ENCODE measurements at places on chromosomes 7 and 10.

DNA sequence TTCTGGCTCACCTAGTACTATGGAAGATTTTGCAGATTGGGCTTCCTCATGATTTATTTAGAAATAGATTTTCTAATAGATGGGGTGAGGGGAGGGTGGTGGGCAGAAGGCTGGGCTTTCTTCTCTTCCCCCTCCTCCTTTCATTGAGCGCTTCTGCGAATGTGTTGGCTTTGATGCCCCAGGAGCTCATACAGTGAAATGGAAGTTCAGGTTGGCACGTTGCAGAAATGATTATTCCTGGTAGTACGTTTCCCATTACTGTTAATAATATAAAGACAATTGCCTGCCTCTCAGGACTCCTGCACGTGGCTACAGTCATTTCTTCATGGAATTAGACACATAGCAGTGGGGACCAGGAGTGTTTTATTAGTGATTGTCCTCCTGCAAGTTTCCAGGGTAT lies 39.8 kb downstream of the TCF7L2 start:
- no peak for DNase-seq

GRCh38 chr7:1141651-1142050 lies 18.3 kb downstream of the ZFAND2A start:
- no peak for DNase-seq

GRCh38 chr10:20616918-20617810 lies 279.9 kb downstream of the NEBL start:
- DNase-seq = no peak

GRCh38 chr7:11252705-11253272 lies 279.1 kb downstream of the PHF14 start:
- no peak for DNase-seq

DNA sequence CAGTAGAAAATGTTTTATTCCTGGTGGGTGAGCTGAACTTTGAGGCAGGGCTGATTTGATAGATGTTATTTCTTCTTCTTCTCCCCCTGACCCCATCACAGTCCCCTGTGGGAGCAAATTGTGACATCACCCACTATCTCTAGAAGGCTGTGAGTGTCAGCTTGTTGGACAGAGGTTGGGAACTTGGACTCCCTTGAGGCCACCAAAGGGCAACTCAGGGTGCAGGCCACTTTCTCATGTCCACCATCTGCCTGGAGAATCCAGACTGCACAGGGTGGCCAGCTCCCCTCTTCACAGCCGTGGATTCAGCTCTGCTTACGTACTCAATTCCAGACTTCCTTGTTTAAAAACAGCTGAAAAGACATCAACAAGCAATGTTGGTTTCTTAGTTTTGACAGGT lies 103.0 kb downstream of the LRRC18 start:
- DNase-seq = no peak

- no peak for DNase-seq
Observed at GRCh38 chr7:157938211-157938610, 601.4 kb downstream of the DNAJB6 start.

DNA sequence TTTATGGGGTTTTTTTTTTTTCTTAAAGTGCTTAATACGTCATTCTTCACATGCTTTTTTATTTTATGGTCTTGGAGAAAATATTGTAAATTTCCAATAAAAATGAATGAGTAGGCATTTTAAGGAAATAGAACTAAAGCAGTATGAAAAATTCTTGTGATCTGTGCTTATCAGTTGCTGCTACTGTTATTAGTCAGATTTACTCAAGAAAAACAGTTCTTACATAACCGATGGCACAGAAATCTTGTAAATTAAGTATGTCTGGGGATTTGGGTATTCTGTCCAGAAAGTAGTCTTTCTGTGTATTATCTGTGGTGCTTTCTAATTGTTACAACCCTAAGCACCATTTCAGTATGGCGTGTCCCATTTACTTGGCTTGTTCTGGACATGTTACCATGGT lies 64.7 kb downstream of the LRGUK start:
- no peak for DNase-seq

DNA sequence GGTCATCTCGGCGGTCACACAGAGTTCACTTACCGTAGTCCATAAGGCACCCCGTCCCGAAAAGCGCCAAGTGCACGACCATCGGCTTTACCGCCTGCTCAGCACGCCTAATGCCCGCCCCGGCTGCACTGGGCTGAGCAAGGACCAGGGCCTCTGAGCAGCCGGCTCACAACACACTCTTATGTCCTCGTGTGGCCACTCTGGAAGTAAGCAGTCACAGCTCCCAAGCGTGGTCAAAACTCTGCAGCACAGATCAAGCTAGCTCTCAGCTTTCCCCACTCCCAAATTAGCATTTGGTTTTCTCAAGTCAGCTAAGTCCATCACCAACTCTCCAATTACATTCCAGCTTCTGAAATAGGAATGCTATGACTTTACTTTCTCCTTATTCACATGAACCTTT lies 57.7 kb downstream of the MAD1L1 start:
- DNase-seq = no peak

GRCh38 chr10:70613941-70614340 lies 11.4 kb upstream of the PRF1 start:
- DNase-seq = no peak

DNA sequence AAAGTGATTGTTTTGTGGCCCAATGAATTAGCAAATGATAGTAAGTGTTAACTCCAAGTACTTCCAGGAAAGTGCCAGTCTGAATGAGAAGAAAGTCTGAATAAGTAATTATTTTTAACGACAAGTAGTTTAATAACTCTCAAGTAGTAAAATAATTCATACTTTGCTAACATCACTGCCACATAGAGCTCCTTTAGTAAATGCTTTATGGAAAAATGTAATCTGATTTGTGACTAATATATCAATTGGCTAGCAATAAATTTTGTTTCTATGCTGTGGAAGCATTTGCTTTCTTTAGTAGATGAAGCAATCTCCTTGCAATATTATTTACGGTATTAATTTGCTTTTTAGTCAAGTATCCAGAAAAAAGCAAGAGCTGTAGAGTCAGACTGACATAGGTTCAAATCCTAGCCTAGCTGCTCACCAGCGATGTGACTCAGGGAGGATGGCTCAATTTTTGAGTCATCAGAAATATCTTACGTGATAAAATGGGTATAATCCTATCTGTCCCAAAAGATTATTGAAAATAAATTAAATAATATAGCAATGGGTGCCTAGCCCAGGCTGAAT lies 329.3 kb downstream of the FGFR2 start:
- DNase-seq = no peak

DNA sequence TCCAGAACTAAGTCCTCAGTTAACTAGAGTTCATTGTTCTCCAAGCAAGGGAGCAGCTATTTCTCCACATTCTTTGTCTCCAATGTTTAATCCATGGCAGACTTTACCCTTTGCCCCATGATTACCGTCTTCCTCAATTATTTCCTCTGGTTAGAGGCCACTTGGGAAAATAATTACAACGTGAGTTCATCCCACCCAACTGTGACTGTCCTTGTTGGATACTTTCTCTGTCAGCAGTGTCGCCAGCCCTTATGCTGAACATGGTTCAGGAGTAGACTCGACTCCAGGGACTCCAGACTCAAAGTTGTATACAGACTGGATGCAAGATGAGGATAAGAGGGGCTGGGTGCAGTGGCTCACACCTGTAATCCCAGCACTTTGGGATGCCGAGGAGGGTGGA lies 17.1 kb upstream of the SEPHS1 start:
- DNase-seq = no peak

- DNase-seq = no peak
Observed at GRCh38 chr7:89145801-89146200, 350.3 kb upstream of the TEX47 start.

GRCh38 chr7:45220846-45221618 lies 63.4 kb downstream of the RAMP3 start:
- no peak for DNase-seq

DNA sequence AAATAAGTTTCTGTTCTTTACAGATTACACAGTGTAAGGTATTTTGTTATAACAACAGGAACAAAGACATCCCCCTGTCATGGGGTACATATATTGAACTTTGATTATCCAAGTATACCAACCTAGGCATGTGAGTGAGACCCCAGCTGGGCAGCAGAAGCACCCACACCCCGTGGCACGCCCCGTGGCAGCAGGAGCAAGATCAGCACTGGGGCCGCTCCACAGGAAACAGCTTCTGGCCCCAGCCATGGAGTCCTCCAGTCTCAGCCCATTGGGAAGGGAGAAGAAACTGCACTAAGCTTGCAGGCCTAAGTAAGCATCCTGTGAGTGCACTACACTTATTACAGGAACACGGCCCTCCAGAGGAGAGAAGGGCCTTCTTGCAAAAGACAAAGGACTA lies 24.2 kb upstream of the TMEM72 start:
- DNase-seq = no peak

DNA sequence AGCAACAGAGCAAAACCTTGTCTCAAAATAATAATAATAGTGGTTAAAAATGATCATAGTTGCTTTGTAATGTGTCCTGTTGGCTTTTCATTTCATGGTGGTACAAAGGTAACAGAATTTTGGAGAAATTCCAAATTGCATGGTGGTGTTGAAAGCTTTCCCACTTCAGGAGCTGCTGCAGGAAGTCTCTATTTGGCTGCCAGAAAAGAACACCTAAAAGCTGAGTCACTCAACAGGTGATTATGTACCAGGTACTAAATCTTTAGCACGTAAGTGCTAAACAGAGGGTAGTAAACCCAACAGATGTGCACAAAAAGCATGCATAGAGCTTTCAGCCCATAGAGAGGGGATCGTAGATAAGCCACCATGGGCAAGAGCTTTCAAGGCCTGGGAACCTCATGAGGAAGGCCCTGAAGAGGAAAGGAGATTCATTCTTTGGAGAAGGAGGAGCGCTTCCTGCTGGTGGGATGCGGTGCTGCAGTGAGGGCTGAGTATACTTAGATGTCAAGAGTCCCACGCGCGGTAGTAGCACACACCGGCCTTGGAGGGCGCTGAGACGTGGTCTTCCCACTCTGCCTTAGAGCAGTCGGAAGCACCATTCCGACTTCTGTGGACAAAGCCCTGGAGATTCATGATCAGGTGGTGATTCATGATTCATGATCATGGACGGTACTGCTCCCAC lies 118.7 kb downstream of the RALA start:
- DNase-seq = no peak

DNA sequence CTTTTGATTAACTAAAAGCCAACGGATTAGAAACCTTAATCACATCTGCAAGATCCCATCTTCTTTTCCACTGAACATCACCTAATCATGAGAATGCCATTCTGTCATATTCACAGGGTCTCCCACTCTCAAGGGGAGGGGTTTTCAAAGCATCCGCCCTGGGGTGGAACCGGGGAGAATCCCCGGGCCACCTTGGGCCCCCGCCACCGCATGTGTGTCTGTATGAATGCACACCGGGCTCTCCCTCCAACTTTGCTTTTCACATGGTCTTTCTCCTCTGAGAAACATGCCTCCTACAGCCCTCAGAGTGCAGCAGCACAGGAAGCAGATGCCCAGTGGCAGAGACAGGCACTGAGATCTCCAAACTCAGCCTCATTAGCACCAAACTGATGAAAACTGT lies 233.2 kb upstream of the PPP2R2D start:
- DNase-seq = no peak

DNA sequence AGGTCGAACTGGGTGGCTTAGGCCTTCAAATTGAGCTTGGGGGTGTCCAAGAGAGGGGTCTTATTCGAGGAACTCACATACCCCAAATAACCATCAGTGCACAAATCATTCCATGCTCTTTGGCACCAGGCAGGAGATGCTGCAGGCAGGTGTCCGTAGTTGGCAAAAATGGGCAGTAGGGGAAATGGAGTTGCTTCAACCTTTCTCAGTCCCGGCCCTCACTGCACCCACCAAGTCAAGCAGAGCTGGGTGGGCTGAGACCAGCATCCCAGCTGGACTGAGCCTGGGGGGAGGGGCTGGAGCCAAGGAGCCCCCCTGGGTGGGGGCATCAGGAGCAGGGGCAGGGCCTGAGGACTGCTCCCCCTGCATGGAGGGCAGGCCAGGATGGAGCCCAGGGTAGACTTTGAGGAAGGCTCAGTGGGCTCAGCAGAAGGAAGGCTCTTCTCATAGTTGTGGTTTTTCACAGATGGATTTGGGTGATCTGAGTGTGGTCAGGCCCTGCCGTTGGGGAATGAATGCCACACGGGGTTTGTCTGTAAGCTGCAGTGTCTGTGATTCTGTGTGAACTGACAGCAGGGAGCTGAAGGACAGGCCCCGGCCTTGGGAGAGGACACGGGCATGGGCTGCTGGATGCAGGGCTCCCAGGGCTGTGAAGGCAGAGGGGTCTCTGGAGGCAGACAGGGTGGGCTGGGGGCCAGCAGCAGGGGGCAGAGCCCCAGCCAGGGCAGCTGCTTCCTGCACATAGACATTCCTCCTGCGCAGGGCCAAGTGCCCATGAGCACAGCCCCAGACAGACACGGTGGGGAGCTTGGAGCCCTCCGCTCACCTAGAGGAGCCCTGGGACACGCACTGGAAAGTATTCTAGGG lies 144.5 kb downstream of the ADCY1 start:
- no peak for DNase-seq

GRCh38 chr7:27138985-27139333 lies 4.5 kb downstream of the HOXA5 start:
- no peak for DNase-seq

DNA sequence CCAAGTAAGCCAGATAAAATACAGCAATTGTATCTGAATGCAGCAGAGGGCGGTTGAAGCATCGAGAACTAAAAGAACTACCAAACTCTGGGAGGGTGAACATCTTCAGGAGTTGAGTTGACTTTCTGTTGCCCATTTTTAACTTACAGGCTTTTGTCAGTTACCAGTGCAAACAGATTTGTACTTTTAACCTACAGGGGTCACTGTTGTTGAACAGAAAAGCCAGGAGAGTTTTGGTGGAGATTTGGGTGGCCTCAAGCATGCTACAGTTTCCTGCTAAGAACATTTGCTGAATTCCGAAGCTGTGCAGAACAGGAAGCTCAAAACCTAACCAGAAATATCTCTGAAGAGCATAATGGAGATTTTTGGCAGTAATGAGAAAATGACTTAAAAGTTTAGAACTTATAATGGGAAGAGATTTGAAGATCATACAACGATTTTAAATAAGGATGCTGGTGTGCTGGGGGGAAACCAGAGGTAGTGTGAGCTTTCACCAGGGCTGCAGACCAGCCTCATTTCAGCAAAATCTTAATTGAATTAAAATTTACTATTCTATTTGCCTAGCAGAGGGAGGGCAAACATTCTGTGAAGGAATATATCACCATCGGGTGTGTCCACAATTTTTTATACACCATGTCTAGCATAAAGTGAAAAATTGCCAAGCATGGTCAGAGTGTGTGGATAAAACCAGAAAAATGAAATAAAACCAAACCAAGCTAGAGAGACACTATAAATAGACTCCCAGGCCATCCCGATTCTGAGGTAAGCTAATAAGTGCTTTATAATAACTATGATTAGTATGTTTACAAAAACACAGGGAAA lies 208.6 kb upstream of the CCDC6 start:
- DNase-seq = peak; percentile 2

All from NCI-H1092 (cell line).